Activated naive CD8-positive, alpha-beta T cell treated with anti-CD3 and anti-CD28 coated beads for 36 hours (primary cell): ENCODE measurements at places on chromosomes 4 and X. TPM values are rescaled to one million over a fixed set of nuclear protein-coding genes. Genes with fewer than 3 reads are reported as not detected.
A peak's percentile ranks its signal among the peaks of the same experiment; 100 is the strongest.

DNA sequence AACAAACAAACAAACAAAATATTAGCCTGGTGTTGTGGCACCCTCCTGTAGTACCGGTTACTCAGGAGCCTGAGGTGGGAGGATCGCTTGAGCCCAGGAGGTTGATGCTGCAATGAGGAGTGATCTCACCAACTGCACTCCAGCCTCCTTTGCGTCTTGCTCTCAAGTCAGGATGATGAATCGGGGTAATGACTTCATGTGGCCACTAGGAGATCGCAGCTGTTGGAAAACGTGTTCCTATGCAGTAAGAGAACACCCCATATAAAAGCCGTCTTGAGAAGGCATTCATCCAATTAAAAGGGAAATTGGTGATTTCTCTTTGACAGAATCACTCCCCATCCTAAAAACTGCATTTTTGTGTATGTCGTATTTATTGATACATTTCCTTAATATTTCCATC lies 6.9 kb downstream of the CCNB3 start:
- no peak for DNase-seq

GRCh38 chr4:159048166-159048886 lies 54.6 kb upstream of the RAPGEF2 start:
- no peak for DNase-seq

DNA sequence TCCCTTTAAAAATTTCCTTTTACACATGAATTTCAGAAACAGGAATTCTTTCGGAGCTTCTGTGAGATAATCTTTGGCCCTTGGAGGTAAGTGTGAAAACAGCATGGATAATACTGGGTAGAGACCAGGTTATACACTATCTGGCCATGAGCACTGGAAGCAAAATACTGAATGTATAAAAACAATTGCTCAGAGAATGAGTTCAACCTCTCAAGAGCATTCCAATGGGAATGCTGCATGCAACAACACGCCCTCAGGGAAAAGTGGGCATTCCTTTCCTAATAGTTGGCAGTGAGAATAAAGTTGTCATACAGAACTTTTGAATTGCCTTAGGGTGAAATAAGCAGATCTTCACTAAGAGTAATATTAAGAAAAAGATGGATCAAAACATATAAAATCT lies 574.8 kb upstream of the DIPK2B start:
- no peak for DNase-seq

GRCh38 chr4:102592256-102592655 lies 91.1 kb downstream of the NFKB1 start:
- DNase-seq: no peak

The LUZP4 gene
- not detected for total RNA-seq

DNA sequence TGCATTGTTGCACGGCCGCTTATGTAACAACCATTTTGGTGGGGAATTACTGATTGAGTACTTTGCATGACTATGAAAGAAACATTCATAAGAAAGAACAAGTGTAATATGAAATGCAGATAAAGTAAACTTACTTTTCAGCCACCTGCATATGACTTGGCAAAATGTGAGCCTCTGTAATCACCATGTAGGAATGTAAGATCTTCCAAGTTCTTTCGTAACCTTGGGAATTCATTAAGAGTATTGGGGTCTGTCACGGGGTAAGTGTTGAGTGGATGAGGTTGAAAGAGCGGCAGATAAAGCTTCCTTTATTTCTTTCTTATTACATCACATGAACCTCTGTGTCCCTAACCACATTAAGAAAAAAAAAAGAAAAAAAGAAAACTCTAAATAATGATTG lies 348.5 kb upstream of the NR3C2 start:
- DNase-seq: no peak

The NOCT gene
- 22.9 TPM for total RNA-seq

DNA sequence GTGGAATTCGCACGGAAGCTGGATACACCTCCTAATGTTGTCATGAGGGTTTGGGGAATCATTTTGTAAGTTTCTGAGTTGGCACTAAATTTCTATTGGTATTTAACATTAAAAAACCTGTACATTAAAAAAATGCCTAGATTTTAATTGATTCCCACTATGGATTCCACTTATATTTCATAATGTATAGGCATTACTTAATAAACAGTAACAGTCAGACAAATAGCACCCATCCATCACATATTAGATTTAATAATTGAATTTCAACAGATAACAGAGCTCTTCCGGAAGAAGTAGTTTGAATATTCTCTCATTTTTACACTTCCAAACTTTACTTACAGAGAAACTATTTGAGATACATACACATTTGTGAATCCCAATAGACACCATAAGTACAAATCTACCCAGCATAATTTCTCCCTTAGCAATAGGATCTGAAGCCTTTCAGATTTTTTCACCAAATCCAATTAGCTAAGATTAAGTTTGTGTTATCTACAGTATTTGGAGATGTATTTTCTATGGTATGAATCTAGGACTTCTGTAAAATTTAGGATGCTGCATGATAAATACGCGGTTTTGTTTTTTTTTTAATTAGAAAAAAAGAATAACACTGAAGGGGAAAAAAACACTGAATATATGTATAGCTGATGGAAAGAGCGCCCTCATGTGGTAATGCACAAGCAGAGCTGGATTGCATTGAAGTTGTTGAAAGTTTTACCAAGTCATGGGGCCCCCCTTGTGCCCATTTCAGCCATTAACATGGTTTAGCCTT lies 12.2 kb upstream of the ODAM start:
- DNase-seq: peak; percentile 3

DNA sequence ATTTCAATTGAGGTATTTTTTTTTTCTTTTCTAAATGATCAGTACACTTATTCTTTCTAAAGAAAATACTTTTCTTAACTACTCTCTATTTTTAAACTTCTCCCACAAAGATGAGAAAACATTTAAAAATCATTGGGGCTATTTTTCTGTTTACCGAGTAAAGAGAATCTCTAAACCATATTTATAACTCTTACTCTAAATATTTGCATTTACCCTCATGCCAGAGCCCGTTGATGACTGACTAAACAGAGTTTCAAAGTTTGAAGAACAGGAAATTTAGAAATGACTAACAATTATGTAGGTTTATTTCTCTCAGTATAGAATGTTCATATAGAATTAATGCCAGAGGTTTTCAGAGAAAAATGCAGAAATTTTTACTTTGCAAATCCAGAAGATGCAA lies 2.7 kb upstream of the ALB start:
- no peak for DNase-seq

The CT45A5 gene
- total RNA-seq: not detected

DNA sequence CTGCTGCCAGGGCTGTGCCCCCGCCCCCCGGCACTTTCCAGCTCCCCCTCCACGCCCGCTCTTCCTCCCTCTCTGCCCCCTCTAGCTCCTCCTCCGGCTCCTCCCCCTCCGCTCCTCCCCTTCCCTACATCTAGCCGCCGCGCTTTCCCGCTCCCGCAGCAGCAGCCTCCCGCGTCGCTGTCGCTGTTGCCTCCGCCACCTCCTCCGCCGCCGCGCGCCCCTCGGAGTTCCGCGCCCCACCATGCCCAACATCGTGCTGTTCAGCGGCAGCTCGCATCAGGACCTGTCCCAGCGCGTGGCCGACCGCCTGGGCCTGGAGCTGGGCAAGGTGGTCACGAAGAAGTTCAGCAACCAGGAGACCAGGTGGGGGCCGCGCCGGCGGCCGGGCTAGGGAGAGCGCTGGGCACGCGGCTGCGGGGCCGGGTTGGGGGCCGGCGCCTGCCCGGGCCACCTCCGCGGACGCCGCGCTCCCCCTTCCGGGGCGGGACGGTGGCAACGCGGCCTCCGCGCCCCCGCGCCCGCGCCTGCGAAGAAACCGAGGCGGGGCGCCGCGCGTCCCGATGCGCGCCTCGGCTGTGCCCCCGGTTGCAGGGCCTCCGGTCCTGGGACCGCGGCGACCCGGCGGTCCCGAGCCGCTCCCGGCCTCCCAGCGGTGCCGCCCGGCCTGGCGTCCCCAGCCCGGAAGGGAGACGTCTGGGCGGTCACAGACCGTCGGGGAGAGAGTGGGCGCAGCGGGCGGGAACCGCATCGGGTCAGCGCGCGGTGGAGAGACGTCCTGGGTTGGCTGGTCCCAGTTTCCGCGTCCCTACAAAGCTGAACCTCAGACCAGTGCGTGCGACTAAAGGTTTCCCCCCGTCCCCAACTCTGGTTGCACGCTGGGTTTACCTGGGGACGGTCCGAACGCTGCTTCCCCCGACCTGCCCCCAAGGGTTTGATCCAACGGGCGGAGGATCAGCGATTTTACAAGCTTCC lies at the start of gene PRPS2:
Gene PRPS2 (plus strand): TSS at position 156 of the 972 bp plus-strand sequence. CDS start 86 bp downstream, at position 242.
- peak; percentile 72 for DNase-seq

GRCh38 chr4:150232029-150232428 lies 153.8 kb downstream of the DCLK2 start:
- no peak for DNase-seq

The QDPR gene
- 56.5 TPM for total RNA-seq

GRCh38 chr4:19473569-19473968 lies 778.1 kb upstream of the SLIT2 start:
- DNase-seq: no peak

The DUSP9 gene
- total RNA-seq: 0.23 TPM

DNA sequence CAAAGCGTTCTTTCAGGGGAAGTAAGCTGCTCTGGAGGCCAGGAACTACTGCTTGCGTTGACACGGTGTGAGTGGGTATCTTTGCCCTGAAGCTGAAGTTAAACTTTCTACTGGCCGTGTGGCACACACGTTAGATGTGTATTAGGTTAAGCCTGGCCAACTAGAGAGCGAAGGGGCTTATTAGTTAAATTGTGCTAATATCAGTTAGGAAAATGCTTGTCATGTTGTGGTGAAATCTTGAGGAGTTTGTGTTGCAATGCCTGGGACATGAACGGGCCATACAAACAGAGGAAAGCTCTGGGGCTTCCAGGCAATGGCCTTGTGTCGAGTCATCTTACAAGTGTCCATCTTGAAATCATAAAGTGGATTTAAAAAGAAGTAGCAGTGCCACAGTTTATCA lies 62.6 kb downstream of the NSUN7 start:
- DNase-seq: no peak

The MSX1 gene
- total RNA-seq: 0.10 TPM

The ARHGAP6 gene
- not detected for total RNA-seq

DNA sequence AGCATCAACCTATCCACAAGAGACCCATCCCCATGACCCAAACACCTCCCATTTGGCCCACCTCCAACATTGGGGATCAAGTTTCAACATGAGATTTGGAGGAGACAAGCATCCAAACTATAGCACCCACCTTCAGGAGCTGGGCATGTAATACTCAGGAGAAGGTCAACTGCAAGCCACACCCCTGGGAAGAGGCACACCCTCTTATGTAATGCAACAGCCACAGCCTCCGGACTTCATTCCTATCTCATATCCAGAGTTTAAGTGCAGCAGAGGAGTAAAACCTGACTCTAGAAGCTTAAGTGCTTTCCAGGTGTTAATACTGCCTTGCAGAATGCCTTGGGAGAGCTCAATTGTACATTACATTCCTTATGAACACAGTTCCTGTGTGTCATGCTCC lies 197.4 kb downstream of the PTTG2 start:
- no peak for DNase-seq

GRCh38 chrX:3252744-3253143 lies 93.7 kb downstream of the MXRA5 start:
- DNase-seq: no peak

The DKK2 gene
- not detected for total RNA-seq

The ARHGEF38 gene
- total RNA-seq: not detected

DNA sequence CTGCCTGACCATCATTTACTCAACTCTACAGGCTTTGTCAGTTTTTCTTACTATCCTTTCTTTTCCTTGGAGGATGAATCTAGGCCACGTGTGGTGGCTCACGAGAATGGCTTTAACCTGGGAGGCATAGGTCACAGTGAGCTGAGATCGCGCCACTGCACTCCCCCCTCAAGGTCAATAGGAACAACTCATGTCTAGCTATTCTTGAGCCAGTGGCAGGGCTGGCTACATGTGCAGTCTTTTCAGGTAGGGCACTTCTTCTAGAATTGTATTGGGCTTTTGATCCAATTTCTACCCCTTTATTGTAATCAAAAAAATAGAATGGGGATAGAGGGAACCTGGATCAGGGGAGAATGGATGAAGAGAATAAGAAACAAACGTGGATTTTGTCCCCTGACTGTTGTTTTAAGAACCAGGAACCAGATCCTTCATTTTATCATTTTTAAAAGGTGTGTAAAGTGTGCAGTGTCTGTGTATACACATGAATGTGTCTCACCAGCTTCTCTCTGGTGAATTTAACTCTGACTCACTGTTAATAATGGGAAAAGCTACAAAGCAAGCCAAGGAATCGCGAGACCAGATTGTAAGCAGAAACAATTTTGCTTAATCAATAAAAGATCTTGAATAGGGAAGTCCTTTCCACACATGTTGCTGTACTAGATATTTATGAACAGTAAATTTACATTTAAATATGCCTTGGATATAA lies 283.9 kb upstream of the GPC4 start:
- DNase-seq: no peak

The IGSF1 gene
- total RNA-seq: not detected

The CTAG1A gene
- total RNA-seq: not detected

- DNase-seq: no peak
Measured at GRCh38 chr4:895596-895995, 36.5 kb downstream of the GAK start.

DNA sequence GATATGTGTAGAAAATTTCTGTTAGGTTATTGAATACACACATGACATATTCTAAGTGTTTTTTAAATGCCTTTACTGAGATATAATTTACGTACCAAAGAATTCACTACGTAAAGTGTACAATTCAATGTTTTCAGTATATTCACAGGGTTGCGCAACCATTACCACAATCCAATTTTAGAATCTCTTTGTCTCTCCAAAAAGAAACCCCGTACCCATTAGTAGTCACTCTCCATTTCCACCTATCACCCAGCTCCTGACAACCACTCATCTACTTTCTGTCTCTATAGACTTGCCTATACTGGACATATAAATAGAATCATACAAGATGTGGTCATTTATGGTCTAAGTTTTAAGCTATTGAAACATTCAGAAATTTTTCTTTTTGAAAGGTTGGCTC lies 53.0 kb upstream of the FBXW7 start:
- no peak for DNase-seq

DNA sequence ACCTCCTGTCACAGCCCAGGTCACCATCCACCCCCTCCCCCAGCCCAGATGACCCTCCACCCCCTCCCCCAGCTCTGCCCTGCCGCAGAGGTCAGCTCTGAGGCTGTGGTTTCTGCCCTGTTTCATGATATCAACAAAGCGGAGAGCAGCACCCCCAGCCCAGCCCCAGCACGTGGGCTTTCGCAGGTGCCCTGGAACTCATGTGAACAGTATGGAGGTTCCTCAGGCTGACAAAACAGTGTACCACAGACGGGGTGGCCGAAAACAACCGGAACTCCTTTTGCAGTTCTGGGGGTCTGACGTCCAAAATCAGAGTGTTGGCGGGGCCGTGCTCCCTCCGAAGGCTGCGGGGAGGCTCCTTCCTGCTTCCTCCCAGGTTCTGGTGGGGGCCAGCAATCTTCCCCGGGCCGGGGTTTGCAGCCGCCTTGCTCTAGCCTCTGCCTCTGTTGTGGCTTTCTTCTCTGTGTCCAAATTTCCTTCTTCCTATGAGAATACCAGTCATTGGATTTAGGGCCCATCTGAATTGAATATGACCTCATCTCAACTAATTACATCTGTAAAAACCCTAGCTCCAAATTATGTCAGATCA lies 7.9 kb upstream of the PSAPL1 start:
- no peak for DNase-seq

The MAGEA2 gene
- total RNA-seq: not detected
